ENCODE measurements at places on chromosomes 7 and 10. TPM values are rescaled to one million over a fixed set of nuclear protein-coding genes. Genes with fewer than 3 reads are reported as not detected.

DGKB gene
- total RNA-seq: 0.59 TPM

ZFAND4 gene
- 6.6 TPM for total RNA-seq

SCIN gene
- total RNA-seq: 6.2 TPM

HOXA11 gene
- total RNA-seq: 13.2 TPM

OR9A2 gene
- total RNA-seq: not detected

OR6V1 gene
- not detected for total RNA-seq

FANK1 gene
- 4.6 TPM for total RNA-seq

GJD4 gene
- not detected for total RNA-seq

FAM221A gene
- 2.0 TPM for total RNA-seq

Data from smooth muscle cell of the umbilical artery (primary cell).